Fibroblast of skin of left biceps (primary cell): ENCODE measurements at places on chromosomes 5 and 9.

GRCh38 chr9:134768709-134769351 is 111.8 kb upstream of the FCN2 start:
- no peak for DNase-seq

- DNase-seq, result no peak
These were observed 46.8 kb upstream of the RNF130 start for GRCh38 chr5:180118391-180118791.

- DNase-seq, result no peak
These were observed 72.3 kb downstream of the GNA14 start for GRCh38 chr9:77575785-77576184.

DNA sequence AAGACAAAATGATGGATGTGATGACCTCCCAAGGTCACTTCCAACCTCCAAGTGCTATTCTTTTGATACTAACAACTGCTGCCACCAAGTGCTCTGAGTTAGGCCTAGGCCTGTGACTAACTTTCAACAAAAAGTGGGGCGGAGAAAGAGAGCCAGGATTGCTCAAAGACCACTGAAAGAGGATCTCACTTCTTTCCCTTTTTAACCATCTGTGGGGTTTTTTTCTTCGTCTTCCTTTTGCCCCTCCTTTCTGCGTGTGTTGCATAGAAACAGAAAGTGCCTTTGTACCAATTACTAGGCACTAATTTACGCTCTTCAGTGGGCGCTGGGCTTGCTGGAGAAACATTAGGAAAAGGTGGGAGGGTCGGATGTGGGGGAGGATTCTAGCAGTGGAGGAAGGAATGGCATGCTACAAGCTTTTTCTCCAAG is 8.0 kb downstream of the KLF9 start:
- DNase-seq, result no peak

GRCh38 chr9:129702589-129703520 is 37.4 kb downstream of the PRRX2 start:
- DNase-seq, result no peak

DNA sequence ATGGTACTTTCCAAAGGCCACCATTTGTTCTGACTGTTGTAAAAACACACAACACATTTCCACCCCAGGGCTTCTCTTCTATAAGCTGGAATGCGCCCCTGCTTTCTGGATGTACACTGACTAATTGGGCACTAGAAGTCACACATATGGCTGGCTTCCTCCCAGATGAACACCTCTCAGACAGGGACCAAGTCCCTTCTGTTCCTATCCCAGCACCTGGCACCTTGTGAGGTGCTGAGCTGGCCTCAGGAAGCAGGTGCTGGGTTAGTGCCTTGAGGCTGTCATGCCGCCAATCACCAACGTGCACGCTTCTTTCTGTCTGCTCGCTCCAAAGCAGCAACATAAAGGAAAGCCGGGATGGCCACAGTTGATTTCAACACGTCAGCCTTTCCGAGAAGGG is 93.2 kb downstream of the FSTL4 start:
- no peak for DNase-seq

- DNase-seq, result peak; percentile 39
These were observed 154.8 kb upstream of the TBC1D2 start for GRCh38 chr9:98410185-98410697.

- no peak for DNase-seq
These were observed 5.2 kb downstream of the BARHL1 start for GRCh38 chr9:132587592-132587955.
